HFFc6 (cell line): ENCODE measurements at places on chromosomes 3 and 15. TPM values are rescaled to one million over a fixed set of nuclear protein-coding genes. Genes with fewer than 3 reads are reported as not detected.

Gene TBC1D2B
- total RNA-seq, result 34.1 to 38.0 TPM (median 37.5 TPM) in 3 replicates

Gene VEPH1
- 32.3 and 65.5 TPM in 2 replicates for total RNA-seq

Gene GPR156
- 0.15 to 0.30 TPM (median 0.17 TPM) in 3 replicates for total RNA-seq

Gene MUC13
- 0.06 to 0.10 TPM (median 0.08 TPM) in 3 replicates for total RNA-seq

Gene HOMER2
- 0.76 to 1.5 TPM (median 1.4 TPM) in 3 replicates for total RNA-seq

Gene TFRC
- 130 to 133 TPM (median 130 TPM) in 3 replicates for total RNA-seq

- DNase-seq, result no peak
These were observed 56.6 kb downstream of the BBX start for GRCh38 chr3:107579371-107579770.

GRCh38 chr3:29513236-29513635 is 232.4 kb downstream of the RBMS3 start:
- no peak for DNase-seq

DNA sequence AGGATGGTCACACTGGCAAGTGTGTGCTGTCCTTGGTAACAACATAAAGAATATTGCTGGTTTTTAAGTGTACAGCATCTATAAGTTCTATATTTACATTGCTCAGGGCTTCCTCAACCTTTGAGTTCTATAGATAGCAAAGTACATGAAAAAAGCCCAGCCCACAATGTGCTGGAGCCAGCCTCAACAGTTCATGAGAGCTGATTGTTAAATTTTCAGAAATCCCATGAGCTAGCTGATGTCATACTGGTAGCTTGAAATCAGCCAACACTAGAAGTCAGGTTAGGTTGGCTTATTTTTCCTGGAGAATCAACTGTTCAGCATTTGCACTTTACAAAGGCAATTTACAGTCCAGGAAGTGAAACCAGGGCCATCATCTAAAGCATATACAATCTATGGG is 102.8 kb downstream of the STRIT1 start:
- no peak for DNase-seq

DNA sequence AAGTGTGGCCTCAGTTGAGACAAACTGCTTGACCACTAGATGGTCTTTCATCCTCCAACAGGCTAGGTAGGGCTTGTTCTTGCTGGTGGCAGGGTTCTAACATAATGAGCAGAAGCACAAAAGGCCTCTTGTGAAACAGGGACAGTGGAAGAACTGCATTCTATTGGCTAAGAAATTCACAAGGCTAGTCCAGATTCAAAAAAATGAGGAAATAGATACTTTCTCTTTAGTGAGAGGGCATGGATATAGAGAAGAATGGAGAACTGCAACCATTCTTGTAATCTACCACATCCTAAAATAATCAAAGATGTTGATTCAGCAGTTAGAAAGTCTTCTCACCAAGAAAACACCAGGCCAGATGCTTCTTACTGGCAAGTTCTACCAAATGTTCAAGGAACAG is 143.7 kb upstream of the LRIG1 start:
- no peak for DNase-seq

GRCh38 chr3:161104561-161105551 is at the start of gene B3GALNT1:
Gene B3GALNT1, minus strand, starts transcription at chr3:161105349. Its CDS starts 18,595 bp downstream, at chr3:161086754.
- no peak for DNase-seq

DNA sequence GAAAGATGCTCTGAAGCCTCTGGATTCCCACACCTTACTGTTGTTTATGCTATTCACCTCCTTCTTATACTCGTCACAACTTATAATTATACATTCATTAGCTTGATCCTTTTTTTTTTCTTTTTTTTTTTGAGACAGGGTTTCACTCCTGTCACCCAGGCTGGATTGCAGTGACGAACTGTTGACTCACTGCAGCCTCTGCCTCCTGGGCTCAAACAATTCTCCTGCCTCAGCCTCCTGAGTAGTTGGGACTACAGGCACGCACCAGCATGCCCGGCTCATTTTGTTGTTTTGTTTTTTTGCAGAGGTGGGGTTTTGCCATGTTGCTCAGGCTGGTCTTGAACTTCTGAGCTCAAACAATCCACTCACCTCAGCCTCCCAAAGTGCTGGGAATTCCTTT is 143.6 kb downstream of the PLCL2 start:
- DNase-seq, result no peak

DNA sequence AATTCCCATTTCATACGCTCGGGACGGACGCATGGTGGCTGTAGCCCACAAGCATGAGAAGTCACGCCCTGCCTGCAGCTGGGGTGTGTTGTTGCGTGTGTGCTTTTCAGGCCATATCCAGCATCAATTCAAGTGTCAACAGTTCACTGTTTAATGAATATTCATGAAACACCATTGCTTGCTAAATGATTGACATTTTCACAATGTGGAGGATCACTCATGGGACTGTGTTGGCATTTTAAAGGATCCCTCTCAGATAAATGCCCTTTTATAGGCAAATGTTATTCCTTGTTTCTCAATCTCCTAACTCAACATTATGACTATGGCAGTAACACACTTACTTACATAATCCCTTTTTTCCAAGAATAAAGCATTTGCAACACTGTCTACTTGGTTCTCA is 511.3 kb downstream of the GABRG3 start:
- DNase-seq, result no peak

GRCh38 chr3:188323067-188323842 is 169.3 kb downstream of the LPP start:
- no peak for DNase-seq

DNA sequence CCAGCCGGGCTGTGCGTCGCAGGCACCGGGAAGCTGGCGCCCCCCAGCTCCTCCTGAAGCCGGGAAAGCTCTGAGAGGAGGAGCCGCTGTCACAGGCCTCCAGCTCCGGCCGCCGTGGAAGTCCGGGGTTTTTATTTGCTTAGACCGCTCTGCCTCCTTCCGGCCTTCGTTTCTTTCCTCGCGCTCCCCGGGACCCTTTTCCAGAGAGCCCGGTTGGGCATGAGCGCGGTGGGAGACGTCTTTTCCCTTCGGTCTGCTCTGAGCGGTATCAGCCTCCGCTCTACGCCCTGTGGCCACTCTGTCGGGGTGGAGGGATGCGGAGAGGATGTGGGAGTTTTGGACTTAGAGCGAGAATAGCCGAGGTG is 559 bp downstream of the SENP5 start:
- no peak for DNase-seq

DNA sequence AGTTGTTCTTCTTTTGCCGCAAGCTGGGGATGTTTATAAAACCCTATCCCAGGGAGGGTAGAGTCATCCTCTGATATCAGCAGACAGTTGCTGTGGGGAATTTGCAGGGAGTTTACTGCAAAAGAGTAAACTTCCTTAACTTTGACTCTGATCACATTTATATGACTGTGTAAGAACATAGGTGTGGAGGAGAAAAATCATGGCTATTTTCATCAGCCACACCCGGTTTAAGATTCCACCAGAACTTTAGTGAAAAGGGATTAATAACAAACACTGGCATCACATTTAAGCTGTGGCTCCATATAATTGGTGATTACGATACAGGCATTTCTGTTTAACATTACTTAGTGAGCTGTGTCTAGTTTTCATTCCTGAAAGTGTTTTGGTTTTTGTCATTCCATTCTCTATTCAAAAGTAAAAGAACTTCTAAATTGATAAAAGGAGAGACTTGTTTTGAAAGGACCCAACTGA is 143.1 kb downstream of the MYLK start:
- DNase-seq, result no peak

GRCh38 chr15:89198934-89199333 is 22.4 kb downstream of the RLBP1 start:
- DNase-seq, result no peak

DNA sequence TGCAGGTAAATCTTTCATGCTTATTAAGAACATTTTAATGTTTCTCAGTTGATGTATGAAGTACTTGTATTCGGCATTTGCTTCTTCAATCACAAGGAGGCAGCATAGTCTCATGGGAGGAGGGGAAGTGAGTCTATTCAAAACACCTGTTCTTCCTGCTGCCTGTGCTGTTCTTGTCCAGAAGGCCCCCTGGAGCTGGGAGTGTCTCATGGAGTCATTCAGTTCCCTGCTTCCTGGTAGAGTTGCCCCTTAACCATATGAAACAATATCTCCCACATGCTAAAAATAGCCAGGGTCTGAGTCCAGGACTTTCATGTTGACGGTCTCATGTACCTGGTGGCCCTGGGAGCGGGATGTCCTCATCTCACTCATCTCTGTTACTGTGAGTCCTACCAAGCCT is 15.5 kb upstream of the PPP1R2 start:
- DNase-seq, result no peak

DNA sequence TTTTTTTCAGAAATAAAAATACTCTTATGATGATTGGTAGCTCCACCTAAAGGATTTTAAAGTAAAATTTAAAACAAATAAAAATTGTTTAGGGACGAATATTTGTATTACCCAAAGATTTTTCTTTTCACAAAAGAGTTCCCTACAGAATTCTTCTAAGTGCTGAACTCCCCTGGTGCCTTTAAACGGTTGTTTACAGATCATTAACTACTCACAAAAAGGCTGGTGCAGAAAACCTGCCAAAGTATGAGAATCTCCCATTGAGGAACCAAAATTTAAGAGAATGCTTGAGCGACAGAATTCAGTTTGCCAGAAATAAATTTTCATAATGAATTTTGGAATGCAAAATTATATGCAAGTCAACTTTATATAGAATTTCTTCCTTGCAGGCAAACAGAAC is 497.8 kb upstream of the NR2F2 start:
- no peak for DNase-seq

DNA sequence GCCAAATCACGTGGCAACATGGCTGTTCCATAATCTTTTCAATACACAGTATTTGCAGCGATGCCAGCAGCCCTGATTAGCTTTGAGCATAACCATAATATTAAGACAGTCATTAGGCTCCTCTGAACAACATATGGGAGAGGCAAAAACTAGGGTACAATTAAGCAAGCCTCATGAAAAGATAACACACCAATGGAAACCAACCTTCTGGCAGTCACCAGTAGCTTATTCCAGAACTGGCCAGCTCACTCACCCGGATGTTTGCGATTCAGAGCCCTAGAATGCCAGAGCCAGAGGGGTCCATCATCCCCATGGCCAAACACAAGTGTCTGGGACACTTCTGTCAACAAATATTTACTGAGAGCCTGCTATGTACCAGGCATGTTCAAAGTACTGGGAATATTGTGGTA is 48.8 kb upstream of the PLXND1 start:
- DNase-seq, result no peak
